ENCODE measurements at places on chromosomes 2 and 18. TPM values are rescaled to one million over a fixed set of nuclear protein-coding genes. Genes with fewer than 3 reads are reported as not detected.

The THAP4 gene
- 35.0 TPM for total RNA-seq

The EHD3 gene
- 1.5 TPM for total RNA-seq

The ALLC gene
- total RNA-seq = not detected

The ALK gene
- total RNA-seq = not detected

The TIMM21 gene
- total RNA-seq = 30.8 TPM

The MC2R gene
- not detected for total RNA-seq

The RETREG2 gene
- 129 TPM for total RNA-seq

The DYNAP gene
- total RNA-seq = not detected

The FOXI3 gene
- total RNA-seq = not detected

The AQP12A gene
- total RNA-seq = not detected

The AMMECR1L gene
- total RNA-seq = 14.7 TPM

The ZSWIM2 gene
- total RNA-seq = not detected

The MZT2A gene
- 233 TPM for total RNA-seq

Measured in activated naive CD8-positive, alpha-beta T cell treated with anti-CD3 and anti-CD28 coated beads, Interleukin-2, amount 10 ng/mL, durations not matched to agents 7 days and 5 days (primary cell).